ENCODE measurements at places on chromosomes 16 and 17.

GRCh38 chr16:52456368-52456767, 90.6 kb downstream of the TOX3 start:
- DNase-seq, result no peak

GRCh38 chr17:32689348-32689747, 187.6 kb downstream of the MYO1D start:
- DNase-seq, result no peak

DNA sequence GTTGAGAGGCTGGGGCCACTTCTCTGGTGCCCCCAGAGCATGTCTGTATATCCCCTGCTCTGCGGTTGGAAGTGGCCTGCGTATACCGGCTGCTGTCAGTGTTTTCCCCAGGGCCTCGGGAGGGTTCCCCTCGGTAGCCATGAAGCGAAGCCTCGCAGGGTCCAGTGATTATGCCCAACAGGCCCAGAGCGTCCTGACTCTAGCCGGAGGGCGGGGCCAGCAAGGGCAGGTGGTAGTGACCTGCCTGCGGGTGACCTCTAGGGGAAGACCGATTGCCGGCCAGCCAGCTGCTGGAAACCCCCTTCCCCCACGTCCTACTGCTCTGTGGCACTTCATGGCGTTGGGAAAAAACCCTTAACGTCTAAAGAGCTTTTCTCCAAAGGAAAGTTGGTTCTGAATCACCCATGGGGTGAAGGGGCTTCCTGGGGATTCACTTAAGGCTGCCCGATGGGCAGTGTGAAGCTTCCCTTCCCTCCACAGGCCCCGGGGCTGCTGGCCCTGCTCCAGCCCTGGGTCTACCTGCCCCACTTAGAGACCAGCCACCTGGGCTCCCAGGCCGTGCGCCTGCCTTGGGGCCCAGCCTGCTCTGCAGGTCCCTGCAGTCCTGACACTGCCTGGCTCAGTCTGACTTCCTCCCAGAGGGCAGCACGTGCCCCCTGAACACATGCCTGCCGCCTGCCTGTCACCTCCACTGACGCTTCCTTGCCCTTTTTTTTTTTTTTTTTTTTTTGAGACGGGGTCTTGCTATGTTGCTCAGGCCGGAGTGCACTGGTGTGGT, 72.8 kb downstream of the SOCS1 start:
- no peak for DNase-seq

DNA sequence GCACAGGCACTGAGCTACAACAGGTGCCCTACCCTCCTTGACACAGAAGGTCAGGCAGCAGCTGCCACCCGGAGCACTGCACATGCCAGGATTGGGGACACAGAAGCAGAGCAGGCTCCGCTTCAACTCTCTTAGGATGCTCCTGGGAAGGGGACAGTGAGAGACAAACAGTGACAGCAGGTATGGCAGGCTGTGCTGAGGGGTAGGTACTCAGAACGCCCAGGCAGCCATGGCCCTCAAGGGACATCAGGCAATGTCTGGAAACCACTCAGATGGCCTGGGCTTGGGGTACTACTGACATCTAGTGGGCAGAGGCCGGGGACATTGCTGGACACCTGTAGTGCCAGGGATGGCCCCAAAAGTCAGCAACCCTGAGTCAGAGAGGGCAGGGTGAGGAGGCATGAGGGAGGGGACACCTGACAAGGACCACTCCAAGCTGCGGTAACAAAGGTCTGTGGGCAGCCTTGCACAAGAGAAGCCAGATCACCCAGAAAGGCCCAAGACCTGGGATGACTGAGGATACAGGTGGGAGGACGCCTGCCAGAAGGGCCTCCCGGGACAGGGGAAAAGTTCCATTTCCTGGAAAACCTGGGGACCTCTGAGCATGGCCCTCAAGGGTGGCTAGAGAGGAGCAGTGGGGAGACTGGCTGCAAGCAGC, 21.2 kb downstream of the PEMT start:
- DNase-seq, result peak; percentile 76

DNA sequence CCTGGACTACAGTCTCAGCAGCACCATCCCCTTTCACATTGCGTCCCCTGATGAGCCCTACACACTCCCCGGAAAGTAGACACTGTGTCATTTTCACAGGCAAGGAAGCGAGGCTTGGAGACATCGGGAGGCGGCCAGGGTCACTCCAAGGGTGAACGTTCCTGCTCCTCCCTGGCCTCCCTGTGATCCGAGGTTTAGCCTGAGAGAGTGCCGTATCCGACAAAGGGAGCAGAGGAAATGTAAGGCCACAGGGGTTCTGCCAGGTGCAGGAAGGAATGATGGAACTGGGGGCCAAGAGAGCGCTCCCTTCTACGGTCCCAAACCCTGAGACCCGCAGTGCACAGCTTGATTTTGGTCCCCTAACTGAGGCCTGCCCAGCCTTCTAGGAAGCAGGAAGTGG, 8.0 kb upstream of the PIK3R6 start:
- DNase-seq, result no peak

DNA sequence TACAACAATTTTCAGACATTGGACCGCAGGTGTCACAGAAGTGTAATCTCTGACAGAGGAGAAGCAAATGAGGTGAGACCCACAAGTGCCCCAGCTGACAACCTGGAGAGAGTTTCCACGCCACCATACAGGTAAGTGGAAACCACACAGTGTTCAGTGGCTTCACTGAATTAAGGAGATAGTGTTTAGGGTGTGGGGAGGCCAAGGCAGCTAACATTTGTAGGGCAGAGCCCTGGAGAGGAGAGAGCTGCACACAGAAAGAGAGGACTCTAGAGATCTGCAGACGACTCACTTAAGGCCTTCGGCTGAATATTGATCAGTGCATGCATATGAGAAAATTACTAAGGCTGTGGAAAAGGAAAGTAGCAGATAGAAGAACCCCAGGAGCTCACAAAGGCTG, 228.9 kb upstream of the TNRC6C start:
- no peak for DNase-seq

GRCh38 chr17:60141111-60142018, 8.4 kb upstream of the CA4 start:
- no peak for DNase-seq

GRCh38 chr17:35154196-35155165, 6.9 kb downstream of the UNC45B start:
- no peak for DNase-seq

- no peak for DNase-seq
Observed at GRCh38 chr17:43818966-43819365, 14.0 kb downstream of the MPP3 start.

GRCh38 chr17:19403021-19403420, 8.0 kb upstream of the RNF112 start:
- no peak for DNase-seq

DNA sequence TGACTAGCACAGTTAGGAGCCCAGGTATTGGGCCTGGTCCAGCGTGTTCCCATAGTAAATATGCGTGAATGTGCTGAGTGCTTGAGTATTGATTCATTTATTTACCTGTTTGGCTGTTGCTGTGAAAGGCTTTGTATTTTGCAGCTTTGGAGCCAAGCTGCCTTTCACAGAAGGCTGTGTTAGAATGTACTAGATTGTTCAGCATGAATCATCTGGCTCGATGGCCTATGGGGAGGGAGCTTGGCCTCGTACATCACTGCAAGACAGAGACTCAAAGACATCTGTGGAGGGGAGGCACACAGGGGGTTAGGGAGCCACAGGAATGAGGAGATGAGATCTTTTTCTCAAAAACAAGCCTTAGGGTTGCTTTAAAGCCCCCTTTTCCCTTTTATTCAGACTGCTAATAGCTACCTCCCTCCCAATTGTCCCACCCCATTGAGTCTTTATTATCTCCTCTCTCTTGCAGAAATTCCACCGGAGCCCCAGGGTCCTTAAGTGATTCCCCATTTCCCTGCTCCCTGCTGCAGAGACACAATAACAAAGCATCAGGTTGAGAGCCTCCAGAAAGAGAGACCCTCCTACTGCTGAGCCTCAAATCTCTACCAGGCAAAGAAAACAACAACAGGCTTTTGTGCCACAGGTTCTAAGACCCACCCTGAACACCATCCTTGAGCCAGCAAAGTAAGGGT, 307.2 kb downstream of the ABCC12 start:
- DNase-seq, result no peak

GRCh38 chr17:63699638-63700527, at the start of gene LIMD2:
LIMD2 (minus strand) TSS chr17:63700125; CDS start chr17:63699298, 827 bp downstream.
- peak; percentile 84 for DNase-seq

DNA sequence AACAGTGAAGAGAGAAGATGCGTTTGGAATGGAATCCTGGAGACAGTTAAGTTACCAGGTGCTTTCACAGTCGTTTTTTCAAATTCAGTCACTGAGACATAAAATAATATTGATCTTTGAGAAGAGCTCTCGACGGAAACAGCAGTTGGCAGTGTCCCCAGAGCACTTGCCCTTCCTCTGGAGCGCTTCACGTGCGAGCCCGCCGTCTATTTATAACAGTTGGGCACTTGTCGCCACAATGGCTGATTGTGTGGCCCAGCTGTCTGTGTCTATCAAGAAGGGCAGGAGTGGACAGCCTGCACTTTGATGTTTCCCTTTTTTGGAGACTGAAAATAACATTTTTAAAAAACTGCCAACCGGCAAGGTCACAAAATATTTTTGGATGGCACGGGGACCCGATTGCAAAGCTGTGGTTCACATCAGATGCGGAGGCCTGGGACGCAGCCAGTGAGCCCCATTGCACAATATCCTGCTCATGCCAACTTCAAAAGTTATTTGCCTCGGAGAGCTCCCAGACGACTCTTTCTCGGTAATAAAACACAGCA, 62.9 kb downstream of the ADCY9 start:
- no peak for DNase-seq

- DNase-seq, result no peak
Observed at GRCh38 chr17:72122010-72122764, 1.4 kb downstream of the SOX9 start.

DNA sequence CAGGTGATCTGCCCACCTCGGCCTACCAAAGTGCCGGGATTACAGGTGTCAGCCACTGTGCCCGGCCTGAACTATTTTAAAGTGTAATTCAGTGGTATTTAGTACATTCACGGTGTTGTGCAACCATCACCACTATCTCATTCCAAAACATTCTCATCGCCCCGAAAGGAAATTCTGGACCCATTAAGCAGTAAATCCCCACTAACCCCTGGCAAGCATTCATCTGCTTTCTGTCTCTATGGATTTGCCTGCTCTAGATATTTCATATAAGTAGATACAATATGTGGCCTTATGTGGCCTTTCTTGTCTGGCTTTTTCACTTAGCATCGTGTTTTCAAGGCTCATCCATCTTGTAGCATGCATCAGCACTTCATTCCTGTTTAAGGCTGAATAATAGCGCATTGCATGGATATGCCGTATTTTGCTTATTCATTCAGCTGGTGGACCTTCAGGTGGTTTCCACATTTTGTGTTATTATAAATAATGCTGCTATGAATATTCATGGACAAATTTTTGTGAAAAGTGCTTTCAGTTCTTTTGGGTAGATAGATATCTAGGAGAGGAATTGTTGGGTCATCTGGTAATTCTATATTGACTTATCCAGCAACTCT, 8.4 kb upstream of the HERPUD1 start:
- no peak for DNase-seq

DNA sequence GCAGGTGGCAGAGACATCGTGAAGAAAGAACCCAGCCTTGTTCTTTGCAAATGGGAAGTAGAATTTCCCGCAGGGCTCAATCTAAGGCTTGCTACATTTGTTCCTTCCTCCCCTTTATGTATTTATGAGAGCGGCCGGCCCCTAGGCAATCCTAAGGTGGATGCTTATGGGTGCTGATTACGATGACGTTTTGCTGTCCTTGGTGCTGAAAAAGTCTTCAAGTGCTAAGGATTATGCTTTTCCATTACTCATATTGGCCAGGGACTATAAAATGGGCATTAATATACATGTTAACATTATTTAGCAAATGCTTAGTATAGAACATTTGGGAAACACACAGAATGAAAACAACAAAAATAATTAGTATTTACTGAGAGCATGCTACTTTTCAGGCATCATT, 313.3 kb upstream of the XYLT1 start:
- DNase-seq, result no peak

DNA sequence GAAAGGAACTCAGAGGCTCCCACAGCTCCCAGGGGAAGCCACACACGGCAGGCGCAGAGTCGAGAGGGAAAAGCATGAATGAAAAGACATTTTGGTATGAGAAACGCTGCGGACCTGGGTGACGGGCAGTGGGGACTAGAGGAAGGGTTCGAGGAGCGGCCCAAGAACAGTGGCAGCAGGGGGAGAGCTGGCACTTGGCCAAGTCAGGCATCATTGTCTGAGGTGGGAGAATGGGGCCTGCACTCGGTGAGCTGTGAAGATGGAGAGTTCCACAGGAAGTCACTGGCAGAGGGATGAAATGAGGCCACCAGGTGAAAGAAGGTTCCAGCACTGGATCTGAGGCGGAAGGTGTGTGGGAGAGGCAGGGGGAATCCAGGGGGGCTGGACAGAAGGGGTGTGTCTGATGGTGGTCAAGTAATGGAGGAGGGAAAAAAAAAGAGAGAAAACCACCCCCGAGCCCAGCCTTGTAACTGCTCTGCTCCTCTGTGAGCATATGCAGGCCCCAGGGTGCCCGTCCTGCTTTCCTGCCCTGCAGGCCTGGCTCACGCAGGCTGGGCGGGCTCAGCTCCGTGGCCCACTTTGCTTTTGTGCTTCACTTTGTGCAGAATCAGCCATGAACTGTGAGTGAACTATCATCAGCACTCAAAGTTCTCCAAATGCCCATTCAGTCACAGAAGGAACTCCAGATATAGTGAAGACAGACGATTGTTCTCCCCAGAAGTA, 31.8 kb downstream of the TMEM204 start:
- DNase-seq, result no peak

DNA sequence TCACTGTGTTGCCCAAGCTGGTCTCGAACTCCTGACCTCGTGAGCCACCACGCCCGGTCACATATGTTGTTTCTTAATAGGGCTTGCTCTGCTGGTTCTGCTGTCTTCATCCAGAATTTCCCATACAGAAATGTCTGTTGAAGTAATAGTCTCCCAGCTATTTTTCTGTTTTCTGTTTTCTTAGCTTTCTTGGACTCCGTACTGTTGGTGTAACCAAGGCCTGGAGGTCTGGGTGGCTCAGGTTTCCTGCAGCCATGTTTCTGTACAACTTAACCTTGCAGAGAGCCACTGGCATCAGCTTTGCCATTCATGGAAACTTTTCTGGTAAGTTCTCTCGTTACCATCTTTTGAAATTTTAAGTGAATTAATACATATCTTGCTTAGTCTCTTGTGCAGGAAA, 2.8 kb downstream of the SF3B3 start:
- no peak for DNase-seq

GRCh38 chr16:11308493-11309283, 27.6 kb upstream of the PRM1 start:
- no peak for DNase-seq

- DNase-seq, result no peak
Observed at GRCh38 chr16:86403541-86404163, 106.7 kb upstream of the FOXF1 start.

DNA sequence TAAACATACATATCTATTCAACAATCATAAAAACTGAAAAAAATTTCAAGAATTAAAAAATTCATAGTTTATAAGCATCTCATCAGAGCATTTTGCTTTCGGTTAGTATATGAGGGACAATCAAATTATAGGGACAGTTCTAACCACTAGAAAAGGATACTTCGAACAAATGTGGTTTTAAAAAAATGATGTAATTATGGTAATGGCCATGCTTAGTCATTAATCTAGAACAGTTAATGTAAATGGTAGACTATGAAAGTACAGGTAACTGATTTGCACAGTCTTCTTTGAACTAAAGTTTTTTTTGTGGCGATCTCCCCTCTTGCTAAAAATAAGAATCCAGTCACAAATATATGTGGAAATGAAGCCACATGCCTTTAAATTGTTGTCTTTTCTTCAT, 63.5 kb upstream of the PHOSPHO1 start:
- DNase-seq, result no peak

GRCh38 chr17:50198026-50198669, 3.3 kb downstream of the COL1A1 start:
- peak; percentile 80 for DNase-seq

- no peak for DNase-seq
Observed at GRCh38 chr17:80783486-80783885, 208.2 kb upstream of the CHMP6 start.

- DNase-seq, result no peak
Observed at GRCh38 chr16:61042737-61043136, 993.5 kb downstream of the CDH8 start.
